ENCODE measurements at places on chromosomes 12 and 14.

- no peak overlapping the region for H3K4me3 ChIP-seq
- H3K27me3 ChIP-seq = no peaks in the 10 kb centered on the region
Measured at GRCh38 chr12:54700301-54700700, 52.1 kb upstream of the DCD start.

- H3K4me3 ChIP-seq = no peak overlapping the region
- H3K27me3 ChIP-seq = no peaks in the 10 kb centered on the region
- H3K4me1 ChIP-seq = no peaks in the 10 kb centered on the region
- no peak for DNase-seq
- peaks cover 9% of the 10 kb centered on the region for H3K36me3 ChIP-seq
- H3K27ac ChIP-seq = no peak overlapping the region
Measured at GRCh38 chr12:125083072-125083471, 17.8 kb downstream of the AACS start.

DNA sequence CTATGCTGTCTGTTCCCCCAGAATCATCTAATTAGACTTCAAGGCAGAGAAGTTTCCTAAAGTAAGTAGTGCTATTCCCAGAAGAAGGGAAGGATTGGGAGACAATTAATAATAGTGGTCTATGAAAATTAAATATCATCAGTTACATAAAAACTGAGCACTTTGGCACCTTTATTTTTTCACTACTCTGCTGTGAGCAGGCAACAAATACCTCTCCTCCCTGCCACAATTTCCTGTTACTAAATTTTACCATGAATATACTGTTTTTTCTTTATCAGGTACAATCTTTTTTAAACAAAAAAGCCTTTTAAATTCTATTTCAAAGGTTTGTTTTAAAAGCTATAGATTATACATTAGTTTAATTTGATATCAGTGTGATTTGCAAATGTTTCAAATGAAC is 29.4 kb upstream of the KRAS start:
- H3K4me1 ChIP-seq = peaks cover 3% of the 10 kb centered on the region
- no peak overlapping the region for H3K27ac ChIP-seq
- no peak for DNase-seq
- no peak overlapping the region for H3K4me3 ChIP-seq
- no peaks in the 10 kb centered on the region for H3K27me3 ChIP-seq

- DNase-seq = peak; percentile 49
- no peak overlapping the region for H3K4me3 ChIP-seq
- H3K36me3 ChIP-seq = no peaks in the 10 kb centered on the region
- H3K27ac ChIP-seq = no peak overlapping the region
Measured at GRCh38 chr12:47394070-47394469, 311.8 kb downstream of the RPAP3 start.

DNA sequence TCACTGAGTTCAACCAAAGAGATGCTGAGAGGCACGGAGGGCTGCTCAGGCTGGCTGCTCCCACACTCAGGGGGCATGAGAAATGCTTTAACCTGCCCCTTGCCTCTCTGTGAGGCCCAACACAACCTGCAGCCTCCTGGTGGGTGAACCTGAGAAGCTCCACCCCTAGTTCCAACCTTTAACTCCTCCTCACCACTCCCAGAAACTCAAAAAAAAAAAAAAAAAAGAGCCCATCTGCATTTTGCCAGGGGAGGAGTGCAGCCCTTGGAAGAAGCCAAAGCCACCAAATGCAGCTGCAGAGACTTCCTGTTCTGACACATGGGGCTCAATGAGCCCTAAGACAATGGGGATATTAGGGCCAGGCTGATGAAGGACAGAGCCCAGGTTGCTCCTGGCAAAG is 8.9 kb downstream of the KRT4 start:
- H3K36me3 ChIP-seq = no peaks in the 10 kb centered on the region
- peaks cover 4% of the 10 kb centered on the region for H3K27me3 ChIP-seq
- no peak overlapping the region for H3K4me3 ChIP-seq
- no peak for DNase-seq
- H3K4me1 ChIP-seq = no peaks in the 10 kb centered on the region

- H3K27ac ChIP-seq = no peak overlapping the region
- no peaks in the 10 kb centered on the region for H3K36me3 ChIP-seq
- H3K4me3 ChIP-seq = no peak overlapping the region
- DNase-seq = peak; percentile 52
- H3K27me3 ChIP-seq = no peaks in the 10 kb centered on the region
- H3K4me1 ChIP-seq = no peaks in the 10 kb centered on the region
Measured at GRCh38 chr14:78997811-78998210, 827.6 kb downstream of the NRXN3 start.

GRCh38 chr12:72876092-72876491 is 603.9 kb downstream of the TRHDE start:
- H3K36me3 ChIP-seq = no peaks in the 10 kb centered on the region
- no peak overlapping the region for H3K4me3 ChIP-seq
- H3K27ac ChIP-seq = no peak overlapping the region
- no peak for DNase-seq
- no peaks in the 10 kb centered on the region for H3K27me3 ChIP-seq

DNA sequence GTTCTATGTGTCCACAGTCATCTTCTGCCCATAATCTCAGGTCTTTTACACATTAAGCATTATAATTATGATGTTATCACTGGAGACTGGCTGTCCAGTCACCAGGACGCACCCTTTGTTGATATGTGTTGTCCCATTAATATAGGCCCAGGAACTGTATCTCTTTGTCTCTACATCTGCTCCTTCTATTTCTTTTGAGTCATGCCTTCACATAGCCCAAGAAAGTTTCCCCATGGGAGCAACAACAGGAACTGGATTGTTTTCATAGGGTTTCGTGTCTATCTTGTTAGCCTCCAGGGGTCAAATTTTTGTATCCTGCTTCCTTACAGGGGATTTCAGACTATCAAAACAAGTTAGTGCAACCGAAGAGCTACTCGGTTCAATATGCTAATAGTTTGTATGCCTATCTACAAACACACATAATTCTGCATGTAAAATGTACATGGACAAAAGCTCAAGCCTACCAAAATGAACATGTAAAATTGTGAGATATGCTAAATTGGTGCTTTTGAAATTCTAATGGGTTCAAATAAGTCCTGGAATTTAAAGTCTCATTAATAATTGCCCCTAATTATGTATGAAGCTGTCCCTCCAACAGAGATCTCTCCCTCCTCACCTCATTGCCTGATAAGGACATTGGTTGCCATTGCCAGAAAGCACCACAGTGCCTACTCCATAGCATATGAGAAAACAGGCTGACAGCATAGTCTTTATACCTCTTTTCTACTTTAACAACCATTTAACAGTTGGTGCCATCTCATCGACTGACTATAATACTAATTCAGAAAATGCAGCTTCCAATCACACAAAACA is 99.8 kb upstream of the DIO2 start:
- no peaks in the 10 kb centered on the region for H3K36me3 ChIP-seq
- H3K27ac ChIP-seq = no peak overlapping the region
- no peak overlapping the region for H3K4me3 ChIP-seq
- DNase-seq = peak; percentile 31
- no peaks in the 10 kb centered on the region for H3K27me3 ChIP-seq

GRCh38 chr12:46108721-46109120 is 118.3 kb upstream of the SCAF11 start:
- no peak overlapping the region for H3K27ac ChIP-seq
- H3K36me3 ChIP-seq = no peaks in the 10 kb centered on the region
- H3K27me3 ChIP-seq = no peaks in the 10 kb centered on the region
- no peak for DNase-seq

- no peaks in the 10 kb centered on the region for H3K27me3 ChIP-seq
- no peaks in the 10 kb centered on the region for H3K36me3 ChIP-seq
- no peak for DNase-seq
- no peak overlapping the region for H3K4me3 ChIP-seq
- no peaks in the 10 kb centered on the region for H3K4me1 ChIP-seq
Measured at GRCh38 chr12:84862186-84862585, 50.4 kb downstream of the SLC6A15 start.

- no peak overlapping the region for H3K4me3 ChIP-seq
- H3K27me3 ChIP-seq = no peaks in the 10 kb centered on the region
- no peak overlapping the region for H3K27ac ChIP-seq
- H3K36me3 ChIP-seq = peaks cover 4% of the 10 kb centered on the region
- no peak for DNase-seq
Measured at GRCh38 chr14:59362513-59362912, 102.7 kb downstream of the GPR135 start.

DNA sequence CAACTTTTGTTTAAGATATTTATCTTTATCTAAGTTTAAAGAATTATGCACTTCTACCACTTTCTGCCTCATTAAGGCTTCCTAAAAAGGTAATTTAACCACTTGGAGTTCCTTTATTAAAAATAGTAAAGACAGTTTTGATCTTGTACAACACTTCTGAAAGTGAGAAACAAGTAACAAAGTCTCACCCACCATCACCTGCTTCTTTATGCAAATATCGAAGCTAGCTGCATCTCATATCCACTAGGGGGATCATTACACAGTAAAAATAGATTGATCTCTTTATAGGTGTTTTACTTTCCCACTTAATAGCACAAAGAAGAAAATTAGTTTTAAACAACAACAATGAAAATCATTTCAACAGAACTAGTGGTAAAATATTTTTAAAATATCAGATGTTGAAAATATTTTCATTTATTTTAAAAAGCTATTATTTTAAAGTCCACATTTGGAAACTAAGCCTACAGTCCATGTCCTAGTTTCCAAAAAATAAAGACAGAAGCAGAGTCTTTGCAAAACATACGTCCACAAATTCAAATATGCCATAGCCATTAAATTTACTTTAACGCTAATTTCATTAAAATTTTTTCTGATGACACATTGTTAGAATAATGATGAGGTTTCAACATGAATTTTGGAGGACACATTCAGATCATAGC is 160.0 kb upstream of the SOX5 start:
- H3K4me3 ChIP-seq = no peak overlapping the region
- DNase-seq = peak; percentile 21
- H3K4me1 ChIP-seq = peaks cover 11% of the 10 kb centered on the region
- H3K36me3 ChIP-seq = no peaks in the 10 kb centered on the region
- no peak overlapping the region for H3K27ac ChIP-seq
- H3K27me3 ChIP-seq = no peaks in the 10 kb centered on the region

GRCh38 chr14:101929946-101930345 is 34.4 kb upstream of the DYNC1H1 start:
- H3K4me3 ChIP-seq = no peak overlapping the region
- H3K4me1 ChIP-seq = peaks cover 11% of the 10 kb centered on the region
- H3K36me3 ChIP-seq = no peaks in the 10 kb centered on the region
- no peak overlapping the region for H3K27ac ChIP-seq
- H3K27me3 ChIP-seq = no peaks in the 10 kb centered on the region
- DNase-seq = no peak

DNA sequence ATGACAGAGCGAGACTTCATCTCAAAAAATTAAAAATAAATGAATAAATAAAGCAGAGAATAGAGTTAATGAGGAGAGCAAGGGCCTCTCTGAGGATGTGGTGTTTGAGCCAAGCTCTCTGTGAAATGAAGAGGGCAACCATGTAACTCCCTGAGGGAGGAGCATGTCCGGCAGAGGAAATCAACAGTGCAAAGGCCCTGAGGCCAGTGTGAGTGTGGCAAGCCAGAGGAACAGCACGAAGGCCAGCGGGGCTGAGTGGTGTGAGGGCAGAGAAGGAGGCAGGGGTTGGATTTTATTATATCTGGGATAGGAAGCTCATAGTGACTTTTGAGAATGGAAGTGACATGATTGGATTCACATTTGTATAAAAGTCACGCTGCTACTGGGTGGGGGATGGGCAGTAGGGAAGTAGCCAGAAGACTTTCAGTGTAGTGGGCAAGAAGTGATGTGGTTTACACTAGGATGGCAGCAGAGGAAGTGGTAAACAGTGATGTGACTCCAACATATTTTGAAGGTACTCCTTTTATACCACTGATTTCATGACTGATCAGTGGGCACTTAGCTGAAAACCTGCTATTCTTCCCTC is 10.3 kb upstream of the LRP1-AS start:
- H3K36me3 ChIP-seq = peaks cover 70% of the 10 kb centered on the region
- DNase-seq = no peak
- no peak overlapping the region for H3K27ac ChIP-seq
- H3K4me1 ChIP-seq = peaks cover 7% of the 10 kb centered on the region
- no peaks in the 10 kb centered on the region for H3K27me3 ChIP-seq

DNA sequence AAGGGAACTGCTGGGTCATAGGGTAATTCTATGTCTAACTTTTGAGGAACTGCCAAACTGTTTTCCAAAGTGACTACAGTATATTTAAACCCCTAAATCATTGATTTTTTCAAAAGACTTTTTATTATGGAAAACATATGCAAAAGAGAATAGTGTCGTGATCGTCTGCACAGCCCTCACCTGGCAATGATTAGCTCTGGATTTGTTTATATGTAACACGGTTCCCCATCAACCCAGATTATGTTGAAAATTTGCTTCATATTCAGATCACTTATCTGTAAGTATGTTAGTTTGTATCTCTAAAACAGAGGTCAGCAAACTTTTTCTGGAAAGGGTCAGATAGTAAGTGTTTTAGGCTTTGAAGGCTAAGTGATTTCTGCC is 52.7 kb downstream of the CCDC92 start:
- H3K36me3 ChIP-seq = no peaks in the 10 kb centered on the region
- H3K27ac ChIP-seq = no peak overlapping the region
- no peak overlapping the region for H3K4me3 ChIP-seq
- H3K27me3 ChIP-seq = no peaks in the 10 kb centered on the region
- no peaks in the 10 kb centered on the region for H3K4me1 ChIP-seq
- no peak for DNase-seq

- peak overlapping the region; percentile 52 for H3K4me3 ChIP-seq
- DNase-seq = no peak
- no peaks in the 10 kb centered on the region for H3K36me3 ChIP-seq
- H3K4me1 ChIP-seq = peaks cover 10% of the 10 kb centered on the region
Measured at GRCh38 chr12:78088391-78088832, 257.7 kb downstream of the NAV3 start.

DNA sequence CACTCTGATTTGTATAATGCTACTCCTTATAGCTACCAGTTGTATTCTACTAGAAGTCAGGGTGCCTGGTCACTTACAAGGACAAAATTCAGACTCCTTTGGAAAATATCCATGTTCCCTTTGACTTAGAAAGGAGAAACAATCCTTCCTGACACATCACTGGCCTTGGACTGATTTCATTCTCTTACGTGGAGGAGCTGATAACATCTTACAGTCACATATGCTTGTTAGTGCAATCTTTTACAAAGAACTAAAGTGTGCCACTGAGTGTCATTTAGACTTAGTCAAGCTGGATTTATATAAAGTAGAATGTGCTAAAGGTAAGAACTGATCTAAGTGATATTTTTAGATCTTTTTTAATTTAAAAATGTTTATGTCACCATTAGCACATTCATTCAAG is 131.0 kb upstream of the TMTC2 start:
- no peak overlapping the region for H3K4me3 ChIP-seq
- H3K36me3 ChIP-seq = no peaks in the 10 kb centered on the region
- no peaks in the 10 kb centered on the region for H3K4me1 ChIP-seq
- DNase-seq = no peak

DNA sequence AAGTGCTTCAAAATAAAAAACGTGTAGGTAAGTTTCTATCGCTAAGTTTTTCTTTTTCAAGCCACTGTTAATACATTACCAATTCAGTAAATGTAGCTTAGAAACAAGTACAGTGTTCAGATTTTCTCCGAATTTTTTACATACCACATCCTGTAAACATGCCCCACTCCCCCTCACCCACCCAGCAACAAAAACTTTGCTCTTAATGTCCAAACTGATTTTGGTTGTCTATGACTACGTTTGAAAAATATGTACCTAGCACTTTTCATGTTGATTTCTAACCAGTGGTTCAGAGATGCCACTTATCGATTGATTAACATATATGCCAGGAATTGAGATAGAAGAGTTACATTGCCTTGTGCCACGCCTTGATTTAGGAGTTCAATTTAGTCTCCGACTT is 663 bp upstream of the LIN7A start:
- H3K4me3 ChIP-seq = peak overlapping the region; percentile 74
- no peaks in the 10 kb centered on the region for H3K36me3 ChIP-seq
- peaks cover 3% of the 10 kb centered on the region for H3K4me1 ChIP-seq
- H3K27me3 ChIP-seq = no peaks in the 10 kb centered on the region

GRCh38 chr14:75088566-75089373 is 19.3 kb downstream of the ZC2HC1C start:
- H3K4me3 ChIP-seq = no peak overlapping the region
- H3K36me3 ChIP-seq = peaks cover 6% of the 10 kb centered on the region
- peak; percentile 70 for DNase-seq
- H3K27ac ChIP-seq = no peak overlapping the region
- H3K27me3 ChIP-seq = no peaks in the 10 kb centered on the region

All from fibroblast of lung (primary cell).